ENCODE measurements at places on chromosomes 12 and 14.

DNA sequence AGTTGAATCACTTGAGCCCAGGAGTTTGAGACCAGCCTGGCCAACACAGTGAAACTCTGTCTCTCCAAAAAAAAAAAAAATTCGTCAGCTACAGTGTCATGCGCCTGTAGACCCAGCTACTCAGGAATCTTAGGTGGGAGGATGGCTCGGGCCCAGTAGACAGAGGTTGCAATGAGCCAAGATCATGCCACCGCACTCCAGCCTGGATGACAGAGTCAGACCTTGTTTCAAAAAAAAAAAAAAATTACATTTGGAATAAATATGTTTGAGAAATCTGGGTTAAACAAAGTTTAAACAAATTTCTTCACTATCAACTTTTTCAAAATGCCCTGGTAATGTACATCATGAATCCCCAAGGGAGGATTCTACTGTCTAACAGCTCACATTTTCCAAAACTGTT, 187.0 kb upstream of the RASSF8 start:
- no peak for DNase-seq

DNA sequence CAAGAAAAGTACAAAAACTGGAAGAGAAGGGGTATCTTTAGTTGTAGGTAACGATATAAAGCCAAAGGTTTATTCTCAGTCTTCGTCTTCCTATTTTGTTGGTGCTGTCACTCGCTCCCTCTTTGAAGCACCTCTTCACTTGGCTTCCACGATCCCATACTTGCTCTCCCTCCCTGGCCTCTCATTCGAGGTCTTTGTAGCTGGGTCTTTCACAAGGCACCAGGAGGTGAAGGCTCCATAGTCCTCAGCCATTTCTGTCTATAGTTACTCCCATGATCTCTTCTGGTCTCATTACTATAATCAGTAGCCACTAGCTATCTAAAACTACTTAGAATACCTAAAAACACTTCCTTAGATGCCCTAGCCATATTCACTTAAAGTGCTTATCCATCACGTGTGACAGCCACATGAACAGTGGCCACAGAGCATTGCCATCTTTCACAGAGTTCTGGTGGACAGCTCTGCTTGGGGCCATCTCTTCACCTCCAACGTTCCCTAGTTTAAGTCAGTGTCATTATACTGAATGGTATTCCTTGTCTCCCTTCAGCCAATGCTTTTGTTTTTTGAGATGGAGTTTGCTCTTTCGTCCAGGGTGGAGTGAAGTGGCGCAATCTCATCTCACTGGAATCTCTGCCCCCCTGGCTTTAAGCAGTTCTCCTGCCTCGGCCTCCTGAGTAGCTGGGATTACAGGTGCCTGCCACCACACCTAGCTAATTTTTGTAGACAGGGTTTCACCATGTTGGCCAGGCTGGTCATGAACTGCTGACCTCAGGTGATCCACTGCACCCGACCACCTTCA, 57.1 kb downstream of the ATP2A2 start:
- no peak for DNase-seq

DNA sequence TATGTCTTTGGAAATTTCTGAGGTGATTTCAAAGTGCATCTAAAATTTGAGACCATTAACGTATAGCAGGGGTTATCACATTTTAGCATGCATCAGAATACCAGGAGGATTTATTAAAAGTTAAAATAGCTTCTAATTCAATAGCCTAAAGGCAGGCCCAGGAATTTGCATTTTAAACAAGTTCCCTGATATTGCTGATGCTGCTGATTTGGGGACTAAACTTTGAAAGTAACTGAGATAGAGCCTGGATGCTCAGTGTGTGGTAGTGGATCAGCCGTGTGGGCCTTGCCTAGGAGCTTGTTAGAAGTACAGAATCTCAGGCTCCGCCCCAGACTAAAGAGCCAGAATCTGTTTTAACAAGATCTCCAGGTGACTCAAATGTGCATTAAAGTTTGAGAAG, 375.0 kb upstream of the FBXO33 start:
- DNase-seq: no peak

DNA sequence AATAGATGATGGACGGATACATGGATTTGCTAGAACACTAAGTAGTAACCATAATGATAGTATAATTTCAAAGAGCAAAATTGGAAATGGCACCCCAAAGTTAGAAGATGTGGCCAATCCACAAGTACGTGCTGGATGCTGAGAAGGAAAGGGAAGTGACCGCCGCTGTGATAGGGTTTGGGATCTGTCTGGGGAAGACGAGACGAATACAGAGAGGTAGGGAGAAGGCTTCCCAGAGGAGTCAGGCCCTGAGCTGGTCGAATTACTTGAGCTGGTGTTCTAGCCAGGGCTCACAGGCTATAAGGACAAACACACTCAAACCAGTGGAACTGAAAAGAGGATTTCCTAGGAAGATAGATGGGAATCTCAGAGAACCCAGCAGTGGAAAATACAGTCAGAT, 9.4 kb upstream of the ACVR1B start:
- no peak for DNase-seq

- DNase-seq: no peak
These were observed 34.8 kb downstream of the MEG3 start for GRCh38 chr14:100860556-100861187.

GRCh38 chr12:4545195-4545594, 6.5 kb downstream of the RAD51AP1 start:
- no peak for DNase-seq

- DNase-seq: no peak
These were observed 73.8 kb upstream of the RIN3 start for GRCh38 chr14:92439537-92440344.

- peak; percentile 43 for DNase-seq
These were observed 28.1 kb downstream of the CBX5 start for GRCh38 chr12:54251667-54252284.

- no peak for DNase-seq
These were observed 158.0 kb downstream of the KCNK10 start for GRCh38 chr14:88164906-88165534.

DNA sequence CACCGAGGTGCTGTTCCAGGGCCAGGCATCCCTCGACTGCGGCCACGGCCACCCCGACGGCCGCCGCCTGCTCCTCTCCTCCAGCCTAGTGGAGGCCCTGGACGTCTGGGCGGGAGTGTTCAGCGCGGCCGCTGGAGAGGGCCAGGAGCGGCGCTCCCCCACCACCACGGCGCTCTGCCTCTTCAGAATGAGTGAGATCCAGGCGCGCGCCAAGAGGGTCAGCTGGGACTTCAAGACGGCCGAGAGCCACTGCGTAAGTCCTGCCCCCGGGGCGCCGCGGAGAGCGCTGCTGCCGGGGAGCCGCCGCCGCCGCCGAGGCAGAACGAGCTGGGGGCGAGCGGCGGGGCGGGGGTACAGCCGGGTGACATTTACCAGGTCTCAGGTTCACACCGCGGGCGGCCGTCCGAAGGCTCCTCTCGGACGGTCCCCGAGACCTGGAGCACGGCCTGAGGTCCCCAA, 1.4 kb downstream of the PLXNC1 start:
- DNase-seq: no peak

DNA sequence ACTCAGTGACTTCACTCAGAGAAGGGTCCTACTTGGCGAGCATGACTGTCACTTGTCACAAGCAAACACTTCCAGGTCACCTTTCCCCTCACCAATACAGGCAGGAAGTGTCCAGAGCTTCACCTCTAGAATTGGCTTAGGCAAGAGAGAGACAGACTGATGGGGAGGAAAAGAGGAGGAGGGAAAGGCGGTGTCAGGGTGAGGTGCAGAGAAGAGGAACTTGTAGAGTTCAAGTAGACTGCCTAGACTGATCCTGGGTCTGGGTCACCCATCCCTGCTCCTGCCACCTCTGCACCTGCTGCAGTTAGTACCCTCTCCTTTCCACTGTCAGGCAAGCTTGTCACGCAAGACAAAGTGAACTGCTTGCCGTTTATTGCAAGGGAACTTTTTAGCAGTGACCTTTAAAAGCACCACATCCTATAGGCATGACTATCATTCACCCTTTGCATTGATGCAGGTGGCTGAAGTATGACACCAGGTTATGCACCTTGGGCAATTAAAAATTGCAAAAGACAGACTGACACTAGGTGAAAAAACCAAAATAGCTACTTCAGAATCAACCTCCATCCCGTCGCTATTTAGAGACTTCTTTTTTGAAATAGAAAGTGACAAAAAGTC, 292.4 kb downstream of the SYT1 start:
- DNase-seq: no peak

GRCh38 chr12:112676507-112676906, 115.0 kb upstream of the RPH3A start:
- no peak for DNase-seq

- no peak for DNase-seq
These were observed 2.1 kb upstream of the CRIP2 start for GRCh38 chr14:105472486-105472991.

DNA sequence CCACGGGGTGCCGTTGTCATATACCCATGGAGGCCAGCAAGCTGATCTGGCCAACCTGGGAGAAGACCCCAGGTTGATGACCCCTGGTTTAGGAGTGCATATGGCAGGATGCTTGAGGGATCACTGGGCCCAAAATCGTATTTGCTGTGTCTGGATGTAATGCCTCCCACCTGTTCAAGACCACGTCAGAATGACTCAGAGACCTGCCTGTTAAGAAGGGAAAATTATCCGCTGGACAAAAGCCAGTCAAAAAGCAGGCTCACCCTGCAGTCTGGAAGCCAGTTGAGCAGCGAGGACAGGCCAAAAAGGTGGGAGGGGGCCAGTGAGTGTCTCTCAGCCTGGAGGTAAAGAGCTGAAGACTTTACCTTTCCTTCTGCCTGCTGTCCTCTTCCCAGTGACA, 449.2 kb downstream of the DPF3 start:
- DNase-seq: no peak

DNA sequence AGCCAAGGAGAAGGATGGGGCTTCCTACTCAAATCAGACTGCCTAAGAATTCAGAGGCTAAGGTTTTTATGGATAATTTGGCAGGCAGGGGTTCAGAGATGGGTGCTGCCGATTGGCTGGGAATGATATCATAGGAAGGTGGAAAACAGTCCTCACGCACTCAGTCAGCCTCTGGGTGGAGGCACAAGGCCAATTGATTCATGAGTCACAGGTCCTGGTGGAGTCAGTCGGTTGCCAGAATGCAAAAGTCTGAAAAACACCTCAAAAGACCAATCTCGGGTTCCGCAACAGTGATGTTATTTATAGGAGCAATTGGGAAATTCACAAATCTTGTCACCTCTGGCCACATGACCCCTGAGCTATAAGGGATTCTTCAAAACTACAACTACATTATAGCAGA, 105.5 kb downstream of the GXYLT1 start:
- peak; percentile 56 for DNase-seq

DNA sequence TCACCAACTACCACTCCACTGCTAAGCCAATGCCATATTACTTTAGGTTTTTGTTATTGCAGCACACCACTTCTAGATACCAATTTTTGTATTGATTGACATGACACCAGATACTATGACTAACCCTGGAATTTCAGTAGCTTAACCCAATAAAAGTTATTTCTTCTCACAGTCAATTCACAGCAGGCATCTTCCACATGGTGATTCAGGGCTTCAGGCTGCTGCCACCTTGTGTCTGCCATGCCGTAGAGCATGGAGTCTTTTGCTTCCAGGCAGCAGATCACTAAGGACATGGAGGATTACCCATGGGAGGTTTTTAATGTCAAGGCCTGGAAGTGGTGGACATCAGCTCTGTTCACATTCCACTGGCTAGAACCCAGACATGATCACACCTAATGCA, 56.4 kb upstream of the LTA4H start:
- DNase-seq: no peak

GRCh38 chr12:69645031-69645430, 34.3 kb upstream of the LRRC10 start:
- no peak for DNase-seq

GRCh38 chr12:97209997-97210396, 252.6 kb upstream of the RMST start:
- DNase-seq: no peak

DNA sequence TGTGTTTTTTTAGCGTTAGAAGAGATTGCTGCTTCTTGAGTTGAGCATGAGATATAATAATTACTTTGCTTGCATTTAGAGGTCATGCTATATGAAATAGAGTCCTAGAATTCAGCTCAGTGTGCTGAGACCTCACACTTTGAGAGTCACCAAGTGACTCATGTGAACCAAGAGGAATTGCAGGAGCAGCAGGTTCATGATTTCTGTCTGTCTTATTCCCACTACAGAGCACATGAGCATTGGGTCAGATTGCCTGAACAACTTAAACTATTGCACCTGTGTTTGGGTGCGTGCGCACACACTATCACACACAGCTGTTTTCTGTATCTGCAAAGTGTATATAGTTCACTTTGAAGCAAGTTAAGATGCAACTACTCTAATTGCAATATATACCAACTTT, 109.3 kb downstream of the FGD4 start:
- no peak for DNase-seq

DNA sequence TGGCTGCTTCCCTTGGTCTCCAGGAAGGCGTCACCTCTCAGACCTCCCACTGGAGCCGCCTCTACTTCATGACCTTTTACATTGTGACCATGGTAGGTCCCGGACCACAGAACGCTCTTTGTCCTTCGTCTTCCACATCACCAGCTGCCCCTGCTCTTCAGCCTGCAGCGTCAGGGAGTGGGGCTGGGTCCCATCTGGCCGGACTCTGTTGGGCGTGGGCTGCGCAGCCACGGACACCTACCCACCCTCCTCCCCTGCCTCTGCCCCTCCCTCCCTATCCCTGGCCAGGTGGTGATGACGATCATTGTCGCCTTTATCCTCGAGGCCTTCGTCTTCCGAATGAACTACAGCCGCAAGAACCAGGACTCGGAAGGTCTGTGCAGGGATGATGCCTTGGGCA, 43.3 kb downstream of the SLC8B1 start:
- no peak for DNase-seq

DNA sequence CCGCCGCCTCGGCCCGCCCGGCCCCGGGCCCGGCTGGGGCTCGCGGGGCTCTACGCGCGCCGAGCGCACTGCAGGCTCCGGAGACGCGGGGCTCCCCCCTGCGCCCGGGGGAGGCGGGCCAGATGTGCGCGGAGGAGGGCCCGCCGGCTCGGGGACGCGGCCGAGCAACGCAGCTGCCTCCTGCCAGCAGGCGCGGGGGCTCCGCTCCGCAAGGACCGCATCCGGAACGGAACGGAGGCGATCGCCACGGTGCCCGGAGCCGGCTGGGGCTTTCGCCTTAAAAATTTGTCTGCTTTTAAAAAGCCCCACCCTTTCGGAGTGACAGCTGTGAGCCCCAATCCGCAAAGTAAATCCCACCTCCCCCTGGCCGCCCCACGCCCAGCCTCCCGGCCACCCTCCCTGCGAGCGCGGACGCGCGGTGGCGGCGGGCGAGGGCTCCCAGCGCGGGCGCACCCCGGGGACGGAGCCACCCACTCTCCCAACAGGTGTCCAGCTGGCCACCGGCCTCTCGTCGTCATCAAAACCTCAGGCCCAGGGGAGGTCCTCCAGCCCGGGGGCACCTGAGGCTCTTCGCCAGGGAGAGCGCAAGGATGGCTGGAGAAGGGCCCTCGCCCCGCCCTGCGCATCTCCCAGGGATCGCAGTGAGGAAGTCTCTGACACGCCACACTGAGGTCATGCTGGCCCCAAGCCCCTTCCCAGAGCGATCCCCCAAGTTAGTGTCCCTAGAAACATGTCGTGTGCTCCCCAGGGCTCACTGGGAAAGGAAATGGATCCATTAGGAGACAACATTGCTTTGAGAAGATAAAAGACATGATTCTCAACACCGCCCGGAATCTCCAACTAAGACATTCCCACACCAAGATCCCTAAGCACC, at the start of gene TMEM132D:
TMEM132D (minus strand) TSS at position 70 of the 874 bp plus-strand sequence.
- DNase-seq: no peak
